Esophagus squamous epithelium (tissue), 5 donors: ENCODE measurements at places on chromosomes 5 and 9. TPM values are rescaled to one million over a fixed set of nuclear protein-coding genes. Genes with fewer than 3 reads are reported as not detected.

GRCh38 chr5:88602584-88602983, 280.4 kb downstream of the MEF2C start:
- DNase-seq, result no peak
- H3K4me3 ChIP-seq, result no peak overlapping the region
- H3K4me1 ChIP-seq, result no peaks in the 10 kb centered on the region
- no peaks in the 10 kb centered on the region for H3K27me3 ChIP-seq

DNA sequence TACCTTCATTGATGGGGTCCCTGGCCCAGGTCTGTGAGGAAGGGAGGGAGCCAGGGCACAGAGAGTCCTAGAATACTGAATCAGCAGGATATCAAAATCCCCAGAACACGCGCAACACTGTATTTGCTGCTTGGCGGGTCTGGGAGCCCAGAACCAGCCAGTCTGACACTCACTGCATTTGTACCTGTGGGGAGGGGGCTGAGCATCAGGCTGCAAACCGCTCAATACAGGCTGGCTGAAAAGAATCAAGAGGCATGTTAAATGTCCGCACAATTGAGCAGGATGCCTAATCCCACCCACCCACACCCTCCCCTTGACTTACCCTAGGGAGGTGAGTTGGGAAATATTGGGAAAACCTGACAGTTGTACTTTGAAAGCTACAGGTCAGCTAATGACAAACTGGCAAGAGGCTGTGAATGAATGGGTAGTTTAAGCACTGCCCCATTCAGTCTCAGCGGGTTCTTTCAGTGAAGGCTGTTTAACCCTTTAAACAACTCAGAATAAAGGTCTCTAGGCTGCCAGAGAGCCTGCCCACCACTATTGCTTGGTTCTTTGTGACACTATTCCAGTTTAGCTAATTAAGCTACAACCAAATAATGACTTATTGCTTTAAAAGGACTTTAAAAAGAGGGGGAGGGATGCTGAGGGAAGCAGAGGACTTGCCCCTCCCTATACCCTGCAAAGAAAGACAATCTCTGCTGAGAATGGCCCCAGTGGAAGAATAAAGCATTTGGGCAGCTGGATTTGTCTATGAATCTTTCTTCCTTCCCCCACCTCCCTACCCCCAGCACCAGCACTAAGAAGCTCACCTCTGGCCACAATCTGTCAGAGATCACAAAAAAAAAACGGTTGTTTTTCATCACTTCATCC, 5.0 kb downstream of the SPRY4 start:
- DNase-seq, result no peak
- H3K4me1 ChIP-seq, result peaks cover 98% of the 10 kb centered on the region
- no peak overlapping the region for H3K4me3 ChIP-seq
- peaks cover 36% of the 10 kb centered on the region for H3K27me3 ChIP-seq
- no peaks in the 10 kb centered on the region for H3K36me3 ChIP-seq

Gene ADAMTS16
- total RNA-seq, result not detected

DNA sequence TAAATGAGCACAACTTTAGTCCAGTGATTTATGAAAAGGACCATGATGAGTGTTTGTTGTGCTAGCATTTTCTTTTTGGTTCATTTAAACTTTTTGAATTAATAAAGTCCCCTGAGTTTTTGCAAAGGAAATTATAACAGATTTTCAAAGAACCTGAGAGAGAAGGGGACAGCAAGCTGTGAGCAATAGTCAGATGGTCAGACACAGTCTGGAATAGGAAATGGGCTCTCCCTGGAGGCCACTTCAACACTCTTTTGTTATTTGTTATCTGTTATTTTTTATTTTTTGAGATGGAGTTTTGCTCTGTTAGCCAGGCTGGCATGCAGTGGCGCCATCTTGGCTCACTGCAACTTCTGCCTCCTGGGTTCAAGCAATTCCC, 171.1 kb downstream of the ARHGEF28 start:
- DNase-seq, result no peak
- no peak overlapping the region for H3K27ac ChIP-seq
- no peaks in the 10 kb centered on the region for H3K36me3 ChIP-seq
- H3K27me3 ChIP-seq, result no peaks in the 10 kb centered on the region

Gene FAXDC2
- 30.1 TPM for total RNA-seq

DNA sequence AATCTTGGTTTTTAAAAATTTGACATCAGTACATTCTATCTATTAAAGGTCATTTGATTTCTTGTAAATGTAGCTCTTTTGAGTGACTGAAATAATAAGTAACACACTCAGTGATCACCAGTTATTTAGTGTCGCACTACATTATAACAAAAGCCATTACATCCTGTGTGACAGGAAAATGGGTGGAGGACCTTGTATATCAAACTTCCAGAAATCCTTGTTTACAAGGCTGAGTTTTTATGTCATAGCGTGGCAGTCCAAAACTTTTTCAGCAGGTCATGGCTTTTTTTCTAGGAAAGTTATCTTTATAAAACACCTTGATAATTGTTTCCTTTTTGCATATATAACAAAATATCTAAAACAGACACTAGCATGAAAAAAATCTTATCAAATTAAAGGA, 14.4 kb upstream of the ITGA1 start:
- H3K27me3 ChIP-seq, result no peaks in the 10 kb centered on the region
- H3K27ac ChIP-seq, result no peak overlapping the region
- no peak for DNase-seq
- no peaks in the 10 kb centered on the region for H3K36me3 ChIP-seq
- no peak overlapping the region for H3K4me3 ChIP-seq

DNA sequence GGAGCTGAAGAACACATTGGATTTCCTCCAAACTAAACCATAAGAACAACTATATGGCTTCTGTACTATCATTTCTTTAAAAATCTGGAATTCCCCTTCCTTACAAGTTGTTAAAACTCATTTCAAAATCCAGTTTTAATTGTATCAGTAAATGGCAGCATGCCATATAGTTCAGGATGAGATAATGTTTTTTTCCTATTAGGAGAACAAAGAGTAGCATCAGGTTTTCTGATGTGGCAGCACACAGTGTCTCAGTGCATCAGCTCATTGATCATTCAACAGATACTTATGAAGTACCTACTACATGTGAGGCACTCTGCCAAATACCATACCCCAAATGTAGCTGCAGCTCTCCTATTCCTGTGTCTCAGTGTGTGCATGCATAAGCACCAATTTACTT, 161.1 kb downstream of the EPB41L4A start:
- no peak overlapping the region for H3K4me3 ChIP-seq
- H3K4me1 ChIP-seq, result no peaks in the 10 kb centered on the region
- H3K27ac ChIP-seq, result no peak overlapping the region
- no peaks in the 10 kb centered on the region for H3K36me3 ChIP-seq
- DNase-seq, result no peak
- no peaks in the 10 kb centered on the region for H3K27me3 ChIP-seq

GRCh38 chr9:15961217-15961616, 408.4 kb downstream of the CCDC171 start:
- no peak overlapping the region for H3K4me3 ChIP-seq
- H3K27ac ChIP-seq, result no peak overlapping the region
- H3K36me3 ChIP-seq, result no peaks in the 10 kb centered on the region
- no peak for DNase-seq

DNA sequence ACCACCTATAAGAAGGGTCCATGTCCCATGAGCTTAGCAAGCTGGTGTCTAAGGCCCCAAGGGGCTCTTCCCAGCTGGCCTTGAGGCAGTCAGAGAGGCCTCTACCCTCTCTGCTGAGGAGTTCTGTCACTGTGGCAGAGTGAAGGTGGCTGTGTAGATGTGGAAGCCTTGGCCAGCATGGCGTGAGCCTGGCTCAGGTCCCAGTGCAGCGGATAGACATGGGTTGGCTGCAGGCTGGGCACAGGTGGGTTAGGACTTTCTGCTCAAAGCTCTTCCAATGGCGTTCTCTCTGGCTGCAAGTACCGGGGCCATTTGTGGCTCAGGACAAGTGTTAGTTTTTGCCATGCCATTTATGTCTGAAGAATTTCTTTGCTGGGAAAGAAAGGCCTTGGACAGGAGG, 47.3 kb downstream of the JADE2 start:
- H3K4me1 ChIP-seq, result peaks cover 51% of the 10 kb centered on the region
- H3K27ac ChIP-seq, result no peak overlapping the region
- H3K4me3 ChIP-seq, result no peak overlapping the region
- no peaks in the 10 kb centered on the region for H3K27me3 ChIP-seq

GRCh38 chr9:88645172-88645878, 110.3 kb downstream of the NXNL2 start:
- no peak overlapping the region for H3K27ac ChIP-seq
- no peaks in the 10 kb centered on the region for H3K27me3 ChIP-seq
- no peaks in the 10 kb centered on the region for H3K4me1 ChIP-seq
- no peaks in the 10 kb centered on the region for H3K36me3 ChIP-seq
- no peak for DNase-seq

DNA sequence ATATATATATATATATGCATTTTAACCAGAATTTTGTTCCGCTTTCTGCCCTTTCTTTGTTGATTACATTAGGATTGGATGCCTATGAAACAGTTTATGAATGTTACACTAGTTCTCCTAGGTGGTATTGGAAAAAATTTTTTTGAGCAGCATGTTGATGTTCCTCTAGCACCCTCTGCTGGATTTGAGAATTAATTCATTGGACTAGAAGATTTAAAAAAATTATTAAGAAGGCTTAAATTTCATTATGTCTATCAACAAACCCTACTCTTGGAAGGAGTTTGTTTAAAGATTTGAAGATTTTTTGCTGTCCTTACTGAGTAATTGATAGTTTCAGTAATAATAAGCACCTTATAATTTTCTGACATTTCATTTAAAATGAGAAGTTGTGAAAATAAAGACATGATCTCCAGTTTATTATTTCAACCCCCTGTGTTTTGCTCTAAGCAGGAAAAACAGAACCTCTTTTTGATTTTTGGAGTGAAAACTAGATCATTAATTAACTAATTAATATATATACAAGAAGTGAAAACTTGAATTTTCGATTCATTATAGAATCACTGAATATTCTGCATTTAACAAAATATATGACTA, 89.6 kb downstream of the CCDC171 start:
- no peaks in the 10 kb centered on the region for H3K27me3 ChIP-seq
- DNase-seq, result no peak
- H3K36me3 ChIP-seq, result no peaks in the 10 kb centered on the region
- H3K27ac ChIP-seq, result no peak overlapping the region
- H3K4me3 ChIP-seq, result no peak overlapping the region
- H3K4me1 ChIP-seq, result no peaks in the 10 kb centered on the region

Gene OTP
- not detected for total RNA-seq

Gene FLT4
- total RNA-seq, result 13.5 TPM

Gene HAPLN1
- not detected for total RNA-seq

Gene GFI1B
- not detected for total RNA-seq

- H3K27me3 ChIP-seq, result no peaks in the 10 kb centered on the region
- no peaks in the 10 kb centered on the region for H3K36me3 ChIP-seq
- H3K4me3 ChIP-seq, result no peak overlapping the region
- no peak overlapping the region for H3K27ac ChIP-seq
- no peak for DNase-seq
These were observed 226.4 kb downstream of the PCSK5 start for GRCh38 chr9:76116913-76117312.

Gene LIFR
- 72.9 TPM for total RNA-seq

Gene EMB
- 5.4 TPM for total RNA-seq

Gene PCDHB2
- 2.3 TPM for total RNA-seq

- no peak for DNase-seq
- no peak overlapping the region for H3K27ac ChIP-seq
- H3K27me3 ChIP-seq, result no peaks in the 10 kb centered on the region
- no peak overlapping the region for H3K4me3 ChIP-seq
- H3K36me3 ChIP-seq, result no peaks in the 10 kb centered on the region
These were observed 173.5 kb downstream of the GLIS3 start for GRCh38 chr9:4126184-4126865.

Gene TMEM215
- total RNA-seq, result not detected

Gene CERT1
- 26.9 TPM for total RNA-seq

DNA sequence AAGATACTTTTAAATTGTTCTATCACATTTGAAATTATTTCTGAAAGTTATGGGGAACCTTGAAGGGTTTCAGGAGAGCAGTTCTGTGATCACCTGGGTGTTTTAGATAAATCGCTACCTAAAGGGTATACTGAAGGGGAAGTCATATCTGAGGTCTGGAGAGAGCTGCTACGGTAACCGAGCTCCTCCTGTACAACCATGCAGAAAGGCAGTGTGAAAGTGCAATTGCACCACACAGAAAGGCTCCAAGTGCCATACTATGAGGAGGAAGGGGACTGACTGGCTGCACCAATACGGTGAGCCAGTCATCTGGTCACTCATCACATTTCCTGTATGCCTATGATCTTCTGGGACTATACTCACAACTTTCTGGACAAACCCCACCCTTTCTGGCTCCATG, 241.4 kb upstream of the SLC24A2 start:
- H3K27me3 ChIP-seq, result no peaks in the 10 kb centered on the region
- no peak overlapping the region for H3K4me3 ChIP-seq

DNA sequence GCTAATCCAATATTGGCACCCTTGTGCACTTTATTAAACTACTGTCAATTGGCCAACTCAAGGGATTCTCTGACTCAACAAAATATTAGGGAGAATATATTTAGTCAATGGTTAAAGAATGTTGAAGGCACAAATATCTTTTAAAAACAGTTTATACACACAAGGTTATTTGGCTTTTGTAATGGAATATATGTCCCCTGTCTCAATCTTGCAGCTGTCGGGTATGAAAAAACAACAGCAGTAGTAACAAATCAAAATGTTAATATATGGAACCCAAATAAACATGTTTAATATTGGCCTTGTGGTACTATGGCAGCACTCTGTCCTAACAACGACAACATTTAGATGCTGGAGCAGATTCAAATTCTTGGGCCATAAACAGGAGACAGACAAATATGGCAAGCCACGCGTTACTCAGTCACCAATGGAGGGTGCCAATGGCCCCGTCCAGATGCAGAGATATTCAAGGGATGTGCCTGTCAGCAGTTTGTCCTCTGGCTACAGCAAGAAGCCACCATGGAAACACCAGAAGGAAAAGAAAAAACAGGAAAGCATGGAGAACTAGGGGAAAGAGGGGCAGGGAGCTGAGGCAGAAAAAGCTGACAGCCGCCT, 342.0 kb downstream of the NDUFS4 start:
- H3K4me1 ChIP-seq, result no peaks in the 10 kb centered on the region
- H3K27me3 ChIP-seq, result no peaks in the 10 kb centered on the region
- H3K4me3 ChIP-seq, result no peak overlapping the region
- no peaks in the 10 kb centered on the region for H3K36me3 ChIP-seq
- no peak for DNase-seq
- no peak overlapping the region for H3K27ac ChIP-seq

Gene PAEP
- total RNA-seq, result not detected

Gene KIF12
- total RNA-seq, result 1.2 TPM

Gene COQ4
- total RNA-seq, result 74.8 TPM

Gene RIGI
- 6.5 TPM for total RNA-seq
